ENCODE measurements at places on chromosomes 3 and 15.

GRCh38 chr15:90583471-90584252 lies 53.9 kb downstream of the CRTC3 start:
- DNase-seq = peak; percentile 37

- DNase-seq = peak; percentile 68
Observed at GRCh38 chr3:4493941-4494894, 1.1 kb downstream of the ITPR1 start.

GRCh38 chr3:38627956-38628355 lies 21.5 kb downstream of the SCN5A start:
- DNase-seq = no peak

GRCh38 chr3:129623447-129624118 lies 17.1 kb upstream of the PLXND1 start:
- DNase-seq = peak; percentile 77

GRCh38 chr15:98840053-98840452 lies 167.5 kb downstream of the PGPEP1L start:
- no peak for DNase-seq

- DNase-seq = no peak
Observed at GRCh38 chr3:111667621-111668239, 72.6 kb upstream of the ZBED2 start.

GRCh38 chr3:11637901-11638458 lies 5.7 kb downstream of the VGLL4 start:
- DNase-seq = no peak

DNA sequence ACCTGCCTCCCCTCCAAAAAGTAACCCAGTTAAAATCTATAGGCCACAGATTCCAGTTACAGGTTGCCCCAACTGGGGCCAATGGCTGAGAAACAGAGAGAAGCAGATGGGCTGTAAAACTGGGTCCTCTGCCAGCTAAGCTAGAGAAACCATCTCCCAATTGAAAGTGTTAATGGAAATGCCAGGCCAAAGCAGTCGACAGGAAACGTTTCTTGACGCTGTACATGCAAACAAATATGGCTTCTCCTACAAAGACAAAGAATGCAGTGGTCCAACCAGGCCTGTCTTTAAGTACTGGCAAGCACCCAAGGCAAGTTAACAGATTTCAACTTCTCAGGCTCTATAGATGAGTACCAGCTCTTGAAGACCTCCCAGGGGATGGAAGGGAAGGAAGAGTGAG lies 71.3 kb downstream of the MAGI1 start:
- no peak for DNase-seq
